Stimulated activated CD4-positive, alpha-beta T cell treated with anti-CD3 and anti-CD28 coated beads, Interleukin-2, amount 100 ng/mL, for 48 hours (primary cell): ENCODE measurements at places on chromosomes 5 and 9.

DNA sequence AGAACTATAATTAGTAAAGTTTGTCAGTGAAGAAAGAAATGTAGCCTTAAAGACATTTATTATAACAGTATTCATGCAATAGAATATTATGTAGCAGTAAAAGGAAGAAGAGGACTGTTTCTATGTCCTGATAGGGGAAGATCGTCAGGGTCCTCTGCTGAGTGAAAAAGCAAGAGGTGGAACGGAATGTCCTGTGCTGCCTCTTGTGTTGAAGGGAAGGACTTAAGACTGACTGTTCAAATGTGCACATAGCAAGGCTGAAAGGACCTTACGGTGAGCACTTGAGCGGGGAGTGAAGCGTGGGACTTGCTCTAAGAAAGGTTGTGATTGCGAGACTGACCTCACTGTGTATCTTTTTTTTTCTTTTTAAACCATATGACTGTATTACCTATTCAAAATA, 63.2 kb downstream of the SNX24 start:
- DNase-seq: no peak

DNA sequence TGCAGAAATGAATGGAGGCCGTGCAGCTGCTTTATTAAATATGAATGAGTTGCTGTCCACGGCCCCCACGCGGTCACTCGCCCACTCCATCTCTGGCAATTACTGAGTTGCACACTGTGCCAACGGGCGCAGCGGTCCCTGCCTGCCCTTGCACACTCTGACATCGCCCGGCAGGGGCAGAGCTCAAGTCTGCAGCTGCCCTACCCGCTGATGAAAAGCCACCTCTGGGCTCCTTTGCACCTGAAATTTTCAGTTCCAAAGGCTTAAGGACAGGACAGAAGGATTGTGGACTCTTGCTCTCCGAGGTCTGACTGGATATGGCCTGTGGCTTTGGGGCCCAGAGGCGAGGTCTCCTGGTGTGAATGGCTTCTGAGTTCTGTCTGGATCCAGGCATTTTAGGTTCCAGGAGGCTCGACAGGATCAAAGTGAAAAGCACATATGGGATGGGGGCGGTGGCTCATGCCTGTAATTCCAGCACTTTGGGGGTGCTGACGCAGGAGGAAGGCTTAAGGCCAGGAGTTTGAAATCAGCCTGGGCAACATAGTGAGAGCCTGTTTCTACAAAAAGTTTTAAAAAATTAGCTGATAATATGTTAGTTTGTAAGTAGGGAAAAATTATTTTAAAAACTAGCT, 201.8 kb downstream of the PAX5 start:
- DNase-seq: no peak

DNA sequence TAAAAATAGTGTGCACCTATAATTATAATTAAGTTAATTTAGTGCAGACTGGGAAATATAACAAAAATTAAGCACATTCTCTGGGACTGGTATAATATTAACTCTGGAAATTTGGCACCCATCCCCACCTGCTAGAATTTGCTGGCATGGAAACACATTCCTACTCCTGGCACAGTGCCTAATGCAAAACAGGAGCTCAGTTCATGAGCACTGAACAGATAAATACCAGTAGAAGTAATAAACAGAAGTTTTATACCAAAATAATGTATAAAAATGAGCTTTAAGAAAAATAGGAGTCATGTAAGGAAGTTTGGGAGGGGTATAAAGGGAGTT, 23.7 kb upstream of the NPR3 start:
- DNase-seq: no peak

- DNase-seq: no peak
These were observed 65.7 kb upstream of the SHB start for GRCh38 chr9:38134611-38135237.

- DNase-seq: no peak
These were observed 77.5 kb downstream of the EHMT1 start for GRCh38 chr9:137696136-137696925.

DNA sequence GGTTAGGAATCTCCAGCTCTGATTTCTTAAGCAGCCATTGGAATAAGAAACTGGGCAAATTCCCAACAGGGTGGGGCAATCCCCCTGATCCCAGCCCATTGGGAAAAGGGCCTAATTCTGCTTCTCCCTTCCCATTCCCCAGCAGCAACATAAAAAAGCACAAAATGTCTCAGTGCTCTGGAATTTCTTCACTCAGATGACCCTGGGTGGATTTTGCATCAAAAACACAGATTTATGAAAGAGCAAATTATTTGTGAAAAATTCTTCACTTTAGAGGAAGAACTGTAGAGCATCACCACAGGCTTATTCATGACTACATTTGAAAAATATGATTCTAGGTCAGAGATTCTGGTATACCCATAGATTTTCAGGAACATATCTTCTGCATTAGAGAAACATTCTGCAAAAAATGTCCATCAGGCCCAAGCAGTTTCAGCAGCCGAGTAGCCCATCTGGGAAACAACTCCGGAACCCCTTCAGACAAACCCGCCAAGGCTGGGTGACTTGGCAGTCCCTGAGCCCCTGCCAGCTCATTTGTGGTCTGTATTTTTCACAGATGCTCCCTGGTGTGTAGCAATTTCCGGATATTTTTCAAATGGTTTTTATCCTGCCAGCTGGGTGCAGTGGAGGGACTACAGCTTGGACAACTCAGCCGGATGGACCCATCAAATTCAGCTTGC, 102.1 kb upstream of the RANBP3L start:
- no peak for DNase-seq

DNA sequence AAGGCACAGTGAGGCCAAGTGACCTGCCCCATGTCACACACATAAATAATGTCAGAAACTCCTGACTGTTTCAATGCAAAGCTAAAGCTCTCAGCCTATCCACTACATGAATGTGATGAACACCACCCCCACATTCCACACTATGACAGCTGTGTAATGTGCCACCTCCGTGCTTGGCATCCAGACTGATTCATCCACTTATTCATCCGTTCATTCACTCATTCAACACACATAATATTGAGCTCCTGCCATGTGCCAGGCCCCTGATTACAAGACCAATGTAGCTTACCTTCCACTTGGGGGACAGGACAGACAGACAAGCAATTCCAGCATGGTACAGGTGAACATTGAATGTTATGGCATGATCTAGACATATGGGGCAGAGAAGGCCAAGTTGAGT, 46.2 kb upstream of the FABP6 start:
- DNase-seq: no peak

GRCh38 chr5:181035991-181036815, 3.9 kb upstream of the BTNL9 start:
- no peak for DNase-seq
